ENCODE measurements at places on chromosomes 2 and 18.

DNA sequence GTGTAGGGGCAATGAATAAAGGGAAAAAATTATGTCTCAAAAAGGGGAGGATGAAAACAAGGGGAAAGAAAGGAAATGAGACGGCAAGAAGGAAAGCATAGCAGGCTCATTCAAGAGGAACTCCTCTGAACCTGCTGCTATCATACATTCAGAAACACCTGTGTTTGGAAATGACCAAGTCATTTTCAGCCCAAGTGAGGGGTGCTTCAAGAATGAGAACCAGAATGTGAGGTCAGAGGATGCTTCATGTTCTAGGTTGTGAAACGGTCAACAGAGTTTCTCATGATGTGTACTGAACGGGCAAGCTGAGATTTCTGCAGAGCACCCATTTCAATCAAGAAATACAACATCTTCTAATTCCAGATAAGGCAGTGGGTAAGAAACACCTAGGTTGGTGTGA lies 1367.2 kb upstream of the CELF4 start:
- no peak for DNase-seq

GRCh38 chr2:10185046-10185445 lies 62.5 kb downstream of the RRM2 start:
- DNase-seq = no peak

DNA sequence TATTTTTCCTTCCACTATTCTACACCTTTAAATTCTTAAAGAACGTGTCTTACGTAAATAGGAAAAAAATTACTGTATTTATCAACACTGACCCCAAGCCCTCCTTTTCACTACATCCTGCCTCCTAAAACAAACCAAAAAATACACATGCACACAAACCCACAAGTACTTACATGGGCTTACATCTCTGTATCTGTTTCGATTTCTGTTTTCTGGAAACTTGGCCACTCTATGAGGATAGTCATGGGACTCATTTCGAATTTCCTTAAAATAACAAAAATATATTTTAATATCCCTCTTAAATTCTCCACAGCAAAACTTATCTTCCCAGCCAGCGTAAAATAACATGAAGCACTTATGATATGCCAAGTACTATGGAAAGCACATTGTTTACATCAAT lies 25.0 kb downstream of the PTPN2 start:
- no peak for DNase-seq

GRCh38 chr2:231769170-231770136 lies 11.6 kb downstream of the PDE6D start:
- no peak for DNase-seq

DNA sequence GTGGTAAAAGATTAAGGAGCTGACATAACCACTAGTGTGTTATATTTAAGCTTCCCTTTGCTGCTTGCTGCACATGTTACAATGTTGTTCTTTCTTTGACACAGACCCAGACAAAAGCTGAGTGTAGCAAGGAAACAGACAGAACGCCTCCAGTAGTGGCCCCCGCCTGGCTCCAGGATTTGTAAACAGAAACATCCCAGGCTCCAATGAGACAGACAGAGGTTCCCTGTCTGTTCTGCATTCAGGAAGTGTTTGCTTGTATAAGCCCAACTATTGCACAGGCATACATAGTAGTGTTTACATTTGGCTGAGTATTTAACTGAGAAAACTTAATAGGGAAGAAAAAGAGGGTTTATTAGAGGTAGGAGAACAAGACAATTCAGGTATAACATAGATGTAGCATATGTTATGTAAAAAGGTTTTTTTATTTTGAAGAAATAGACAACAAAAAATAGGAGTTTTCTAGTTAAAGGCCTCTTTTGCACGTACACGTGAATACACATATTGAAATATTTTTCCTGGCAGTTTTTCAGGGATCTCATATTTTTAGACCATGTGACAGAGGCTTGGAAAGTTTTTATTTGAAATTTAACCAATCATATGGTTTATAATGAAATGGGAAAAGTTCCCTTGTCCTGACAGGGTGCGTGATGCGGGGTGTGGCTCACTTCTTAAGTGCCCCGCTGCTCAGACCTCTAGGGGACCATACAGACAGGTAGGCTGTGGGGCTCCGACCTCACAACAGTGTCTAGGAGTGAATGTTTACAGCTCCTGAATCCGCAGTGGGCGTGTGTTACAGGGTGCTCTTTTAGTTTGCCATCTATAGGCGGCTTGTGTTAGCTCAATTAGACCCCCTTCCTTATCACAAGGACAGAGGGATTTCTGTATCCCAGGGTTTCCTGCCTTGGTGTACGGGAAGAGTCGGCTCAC lies 118.4 kb downstream of the BMPR2 start:
- peak; percentile 90 for DNase-seq

- DNase-seq = no peak
Measured at GRCh38 chr2:129462967-129463366, 516.5 kb upstream of the RAB6C start.

DNA sequence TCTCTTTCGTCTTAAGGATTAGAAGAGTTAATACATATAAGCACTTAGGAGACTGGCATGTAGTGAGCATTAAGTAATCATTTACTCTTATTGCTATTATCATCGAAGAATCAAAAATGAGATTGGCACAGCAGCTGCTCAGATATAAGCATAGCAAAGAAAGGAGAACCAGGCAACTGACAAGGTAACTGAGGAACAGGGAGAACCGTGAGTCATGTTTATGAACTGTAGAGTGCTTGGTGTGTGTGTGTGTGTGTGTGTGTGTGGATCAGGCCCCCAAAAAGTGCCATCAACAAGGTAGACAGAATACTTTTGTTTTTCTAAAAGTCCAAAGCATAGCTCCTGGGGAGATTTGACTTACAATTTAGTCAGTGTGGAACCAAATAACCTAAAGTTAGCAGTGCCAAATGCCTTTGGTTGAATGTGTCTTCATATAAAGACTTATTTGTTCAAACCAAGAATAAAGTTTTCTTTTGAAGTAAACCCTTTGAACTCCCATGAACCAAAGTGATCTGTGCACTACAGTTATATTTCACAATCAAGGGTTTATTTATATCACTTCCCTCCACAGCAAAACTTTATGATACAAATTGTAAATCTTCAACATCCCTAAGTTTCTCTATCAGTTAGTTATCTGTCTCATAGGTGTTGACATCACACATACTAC lies 660.6 kb downstream of the NYAP2 start:
- no peak for DNase-seq

DNA sequence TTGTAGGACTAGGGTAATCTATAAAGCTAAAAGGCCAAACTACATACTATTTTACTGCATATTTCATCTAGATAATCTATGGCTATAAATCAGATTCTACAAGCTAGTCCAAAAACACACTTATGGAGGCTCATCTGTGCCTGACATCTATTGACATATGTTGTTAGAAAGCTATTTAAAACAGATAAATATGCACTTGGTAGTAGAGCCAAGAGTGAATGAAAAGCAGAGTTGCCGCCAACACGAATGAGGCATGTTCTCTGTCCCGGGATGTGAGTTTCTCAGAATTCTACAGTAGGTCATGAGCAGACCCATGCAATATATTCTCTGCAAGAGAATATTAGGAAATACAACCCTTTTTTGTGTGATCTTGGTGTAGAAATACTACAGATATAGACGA lies 66.7 kb upstream of the LPIN2 start:
- no peak for DNase-seq

DNA sequence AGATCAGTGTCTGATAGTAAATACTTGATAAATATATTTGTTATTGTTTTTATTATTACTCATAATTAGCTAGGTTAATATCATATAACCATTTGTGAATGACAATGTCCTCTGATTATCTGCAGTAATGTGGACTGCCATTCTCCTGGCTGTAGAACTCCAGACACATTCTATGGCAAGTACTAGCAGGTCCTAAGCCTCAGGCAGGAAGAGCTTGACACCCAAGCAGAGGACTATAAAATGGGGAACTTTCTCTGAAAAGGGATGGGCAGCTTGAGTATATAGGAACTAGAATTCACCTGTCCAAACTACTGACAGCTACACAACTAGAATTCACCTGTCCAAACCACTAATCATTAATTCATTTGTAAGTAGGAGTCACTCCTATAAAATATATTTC lies 649.4 kb downstream of the CPS1 start:
- DNase-seq = no peak

DNA sequence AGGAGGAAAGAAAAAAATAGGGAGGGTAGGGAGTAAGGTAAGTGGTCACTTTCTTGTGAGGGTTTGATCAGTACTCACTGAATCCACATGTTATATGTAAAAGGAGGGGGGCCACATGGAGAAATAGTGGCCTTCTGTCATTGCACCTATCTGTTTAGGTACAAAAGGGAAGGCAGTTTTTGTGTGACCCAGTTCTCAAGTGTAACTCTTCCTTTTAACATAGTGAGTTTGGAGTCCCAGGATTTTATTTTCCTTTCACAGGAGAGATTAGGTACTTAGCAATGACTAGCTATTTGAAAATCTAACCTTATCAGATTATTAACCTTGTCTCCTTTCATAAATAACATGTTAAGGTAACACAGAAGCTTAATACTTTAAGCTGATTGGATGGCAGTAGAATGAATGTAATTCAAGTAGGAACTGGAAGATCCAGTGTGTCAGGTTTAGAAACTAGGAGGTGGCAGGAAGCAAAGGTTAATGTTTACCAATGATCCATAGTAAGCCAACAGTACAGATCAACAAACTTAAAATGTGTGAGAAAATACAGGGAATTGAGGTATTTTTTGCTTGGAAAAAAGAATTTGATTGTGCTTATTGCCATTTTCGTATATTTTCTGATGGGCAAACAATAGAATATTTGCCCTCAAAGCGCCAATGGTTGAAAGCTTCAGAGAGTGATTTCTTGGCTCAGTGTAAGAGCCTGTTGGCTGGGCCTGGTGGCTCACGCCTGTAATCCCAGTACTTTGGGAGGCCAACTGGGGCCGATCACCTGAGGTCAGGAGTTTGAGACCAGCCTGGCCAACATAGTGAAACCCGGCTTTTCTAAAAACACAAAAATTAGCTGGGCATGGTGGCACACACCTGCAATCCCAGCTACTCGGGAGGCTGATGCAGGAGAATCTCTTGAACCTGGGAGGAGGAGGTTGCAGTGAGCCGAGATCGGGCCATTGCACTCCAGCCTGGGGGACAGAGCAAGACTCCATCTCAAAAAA lies 11.3 kb downstream of the HNMT start:
- peak; percentile 85 for DNase-seq

- peak; percentile 9 for DNase-seq
Measured at GRCh38 chr2:191957996-191958860, 111.3 kb upstream of the CAVIN2 start.

GRCh38 chr2:182694189-182694588 lies 21.9 kb upstream of the DNAJC10 start:
- peak; percentile 66 for DNase-seq

GRCh38 chr18:77765468-77765867 lies 515.8 kb downstream of the GALR1 start:
- DNase-seq = peak; percentile 76

GRCh38 chr2:43157506-43158246 lies 68.7 kb downstream of the ZFP36L2 start:
- no peak for DNase-seq

- no peak for DNase-seq
Measured at GRCh38 chr2:113276216-113276760, 2.4 kb downstream of the PAX8 start.

DNA sequence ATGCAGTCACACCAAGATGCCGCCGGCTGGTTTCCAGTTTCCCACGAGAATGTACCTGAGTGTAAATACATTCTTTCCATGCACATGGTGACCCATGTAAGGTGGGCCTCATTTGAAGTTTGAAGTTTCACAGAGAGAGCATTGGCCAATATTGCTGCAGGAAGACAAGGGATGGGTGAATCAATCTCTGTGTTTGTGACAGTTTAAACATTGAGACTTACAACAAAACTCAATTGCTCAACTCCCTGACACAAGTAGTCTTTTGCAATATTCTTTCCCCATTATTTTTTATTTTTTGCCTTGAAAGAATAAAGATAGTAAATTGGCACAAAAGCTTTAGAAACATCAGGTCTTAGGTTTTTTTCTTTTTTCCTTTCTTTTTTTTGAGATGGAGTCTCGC lies 5.1 kb downstream of the SERPINB2 start:
- DNase-seq = no peak

- DNase-seq = no peak
Measured at GRCh38 chr2:46569766-46570165, 90.4 kb downstream of the TMEM247 start.

DNA sequence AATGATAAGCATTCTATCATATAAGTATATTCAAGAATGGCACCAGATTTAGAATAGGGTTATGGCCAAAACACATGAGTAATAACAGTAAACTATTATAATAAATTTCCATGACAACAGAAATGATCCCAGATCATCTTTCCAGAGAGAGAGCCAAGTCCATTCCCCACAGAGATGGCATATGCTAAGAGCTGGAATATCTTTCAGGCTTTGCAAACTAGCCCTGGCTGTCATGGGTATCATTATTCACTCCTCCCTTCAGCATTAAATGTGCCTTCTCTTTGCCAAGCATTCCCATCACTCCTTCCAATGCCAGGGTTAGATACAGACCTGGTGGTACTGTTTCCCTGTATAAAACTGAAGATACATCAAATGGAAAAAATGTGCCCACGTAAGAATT lies 10.9 kb downstream of the FEZ2 start:
- no peak for DNase-seq

- DNase-seq = peak; percentile 56
Measured at GRCh38 chr18:79866889-79867574, 69.3 kb downstream of the KCNG2 start.

GRCh38 chr2:8996006-8996405 lies 7.5 kb downstream of the MBOAT2 start:
- no peak for DNase-seq

DNA sequence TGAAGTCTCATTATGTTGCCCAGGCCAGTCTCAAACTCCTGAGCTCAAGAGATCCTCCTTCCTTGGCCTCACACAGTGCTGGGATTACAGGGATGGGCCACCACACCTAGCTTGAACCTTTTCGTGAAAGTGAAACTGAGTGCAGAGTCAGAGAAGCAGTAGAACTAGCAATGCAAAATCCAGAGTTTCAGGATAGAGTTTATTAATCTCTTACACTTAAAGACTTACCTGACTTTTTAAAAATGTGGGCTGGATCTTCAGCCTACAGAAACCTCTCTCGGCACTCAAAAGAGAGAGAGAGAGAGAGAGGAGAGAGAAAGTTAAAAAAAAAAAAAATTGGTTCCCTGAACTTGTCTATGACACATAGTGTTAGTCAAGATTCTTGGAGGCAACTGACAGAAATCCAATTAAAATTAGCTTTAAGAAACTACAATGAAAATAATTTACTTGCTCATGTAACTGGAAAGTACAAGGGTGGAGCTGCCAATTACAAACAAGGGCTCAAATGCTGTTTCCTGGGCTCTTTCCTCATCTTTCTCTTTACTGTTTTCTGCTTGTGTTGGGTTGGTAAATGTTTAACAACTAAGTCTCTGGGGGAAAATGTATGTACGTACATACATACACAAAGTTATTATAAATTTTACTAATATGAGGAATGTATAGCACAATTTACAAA lies 98.1 kb upstream of the CERS6 start:
- DNase-seq = no peak

DNA sequence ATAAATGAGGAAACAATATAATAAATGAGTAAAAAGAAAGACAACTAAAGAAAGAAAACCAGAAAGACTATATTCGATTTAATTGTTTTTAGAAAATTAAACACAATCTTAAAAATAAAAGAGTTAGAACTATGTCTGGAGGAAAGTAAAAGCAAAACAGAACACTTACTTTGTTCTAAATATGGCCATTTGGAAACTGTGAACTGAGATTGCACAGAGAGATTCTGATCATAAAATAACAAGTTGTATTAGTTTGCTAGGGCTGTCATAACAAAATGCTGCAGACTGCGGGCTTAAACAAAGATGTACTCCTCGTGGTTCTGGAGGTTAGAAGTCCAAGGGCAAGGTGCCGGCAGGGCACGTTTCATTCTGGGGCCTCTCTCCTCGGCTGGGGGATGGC lies 128.1 kb upstream of the AQP4 start:
- no peak for DNase-seq

GRCh38 chr2:166413255-166413654 lies 37.5 kb upstream of the SCN9A start:
- DNase-seq = no peak

All from DMS53 (cell line).